ENCODE measurements at places on chromosomes 1 and 21.
A peak's percentile ranks its signal among the peaks of the same experiment; 100 is the strongest.

DNA sequence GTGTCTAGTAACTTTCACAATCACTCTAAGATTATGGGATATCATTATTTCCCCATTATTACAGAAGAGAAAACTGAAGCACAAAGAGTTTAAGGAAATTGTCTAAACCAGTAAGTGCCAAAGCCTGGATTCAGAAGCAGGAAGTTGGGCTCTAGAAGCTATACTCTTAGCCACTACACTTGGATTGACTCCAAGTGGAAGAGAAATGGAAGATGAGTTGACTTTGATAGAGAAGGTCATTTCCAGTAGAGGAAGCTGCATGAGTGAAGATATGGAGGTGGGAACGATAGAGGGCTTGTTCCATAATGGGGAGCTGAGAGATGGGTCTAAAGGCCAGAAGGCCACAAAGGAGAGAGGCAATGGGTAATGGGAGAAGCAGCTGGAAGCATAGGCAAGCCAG, 11.7 kb upstream of the TDRD10 start:
- no peak for DNase-seq

- peak; percentile 56 for DNase-seq
These were observed 44.1 kb upstream of the ARHGEF16 start for GRCh38 chr1:3410142-3410925.

GRCh38 chr1:27872802-27873551, 633 bp downstream of the THEMIS2 start:
- no peak for DNase-seq

- DNase-seq, result no peak
These were observed 131.1 kb downstream of the HLCS start for GRCh38 chr21:36835383-36835795.

DNA sequence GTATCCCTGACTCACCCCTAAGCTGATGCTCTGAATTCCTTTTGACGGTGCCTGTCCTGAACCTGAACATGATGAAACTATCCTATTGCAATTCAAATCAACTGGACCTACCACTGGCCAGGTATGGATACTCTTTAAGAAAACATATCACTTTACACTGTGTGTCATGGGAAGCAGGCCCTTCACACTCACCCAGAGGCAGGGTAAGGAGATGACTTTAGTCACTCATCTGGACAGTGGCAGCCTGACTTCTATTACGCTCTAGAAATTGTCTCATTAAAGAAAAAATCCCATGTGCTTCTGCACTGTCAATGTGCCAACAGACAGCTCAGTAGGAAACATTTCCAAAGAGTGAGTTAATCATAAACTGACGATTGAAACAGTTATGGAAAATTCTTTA, 94.3 kb downstream of the VAV3 start:
- DNase-seq, result no peak

DNA sequence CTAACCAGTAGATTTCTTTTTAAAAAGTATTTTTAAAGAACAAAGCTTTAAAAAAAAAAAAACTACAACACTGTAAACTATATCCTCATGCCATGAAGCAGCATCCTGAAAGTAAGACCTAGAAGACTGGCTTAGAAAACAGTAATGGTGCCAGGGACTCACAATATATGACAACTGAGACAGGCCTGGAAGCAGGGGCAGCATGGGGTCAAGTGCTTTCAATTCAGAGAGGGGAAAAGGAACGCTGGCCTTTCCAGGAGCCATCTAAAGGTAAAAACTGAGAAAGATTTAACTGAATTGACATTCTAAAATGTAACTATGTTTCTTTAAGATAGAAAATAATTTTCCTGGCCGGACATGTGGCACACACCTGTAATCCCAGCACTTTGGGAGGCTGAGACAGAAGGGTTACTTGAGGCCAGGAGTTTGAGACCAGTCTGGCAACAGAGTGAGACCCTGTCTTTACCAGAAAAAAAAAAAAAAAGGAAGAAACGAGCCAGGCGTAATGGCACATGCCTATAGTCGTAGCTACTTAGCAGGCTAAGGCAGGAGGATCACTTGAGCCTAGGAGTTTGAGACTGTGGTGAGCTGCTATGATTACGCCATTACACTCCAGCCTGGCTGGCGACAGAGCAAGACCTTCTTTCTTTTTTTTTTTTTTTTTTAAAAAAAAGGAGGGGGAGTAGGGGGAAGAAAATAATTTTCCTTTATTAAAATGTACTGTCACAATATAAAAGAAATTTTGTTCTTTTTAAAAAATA, 54.1 kb downstream of the SLC35D1 start:
- no peak for DNase-seq

DNA sequence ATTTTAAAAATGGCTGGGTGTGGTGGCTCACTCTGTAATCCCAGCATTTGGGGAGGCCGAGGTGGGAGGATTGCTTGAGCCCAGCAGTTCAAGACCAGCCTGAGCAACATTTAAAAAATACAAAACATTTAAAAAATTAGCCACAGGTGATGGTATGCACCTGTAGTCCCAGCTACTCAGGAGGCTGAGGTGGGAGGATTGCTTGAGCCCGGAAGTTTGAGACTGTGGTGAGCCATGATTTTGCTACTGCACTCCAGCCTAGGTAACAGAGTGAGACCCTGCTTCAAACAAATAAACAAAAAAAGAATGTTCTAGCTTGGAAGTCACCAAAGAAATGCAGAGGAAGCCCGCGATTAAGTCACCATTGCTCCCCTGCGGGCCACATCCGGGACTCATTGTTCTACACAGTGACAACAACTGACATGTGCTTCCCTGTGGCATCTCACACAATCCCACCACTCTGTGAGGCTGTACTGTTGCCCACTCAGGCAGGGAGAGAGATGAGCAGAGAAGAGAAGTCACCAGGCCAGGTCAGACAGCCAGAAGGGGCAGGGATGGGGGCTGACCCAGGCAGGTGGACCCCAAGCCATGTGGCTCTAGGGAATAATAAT, 18.4 kb upstream of the SPATC1L start:
- DNase-seq, result no peak

- DNase-seq, result no peak
These were observed 732.0 kb upstream of the ADGRL2 start for GRCh38 chr1:81068726-81069125.

- no peak for DNase-seq
These were observed 2.9 kb downstream of the MRAP start for GRCh38 chr21:32301596-32301995.

DNA sequence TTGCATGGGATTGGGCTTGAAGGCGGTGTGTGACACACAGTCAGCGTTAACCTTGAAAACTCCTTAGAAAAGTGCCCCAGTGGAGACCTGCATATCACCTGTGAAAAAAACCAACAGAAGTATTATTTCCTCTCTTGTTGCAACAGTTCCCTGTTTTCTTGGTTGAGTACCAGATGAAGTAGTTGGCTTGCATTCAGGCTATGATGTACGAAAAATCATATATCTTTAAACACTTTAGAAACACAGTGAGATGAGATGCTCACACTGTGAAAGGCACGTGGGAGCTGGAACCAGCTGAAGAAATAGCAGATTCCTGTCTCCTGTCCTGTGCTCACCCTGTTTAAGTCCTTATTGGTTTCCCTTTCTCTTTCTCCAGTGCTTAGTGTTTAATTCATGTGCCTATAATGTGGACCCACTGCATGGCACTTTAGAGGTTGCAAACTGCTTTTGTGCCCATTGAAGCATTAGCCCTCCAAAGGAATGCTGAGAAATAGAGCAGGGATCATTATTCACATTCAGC, 2.8 kb downstream of the CAMK1G start:
- no peak for DNase-seq

Measured in anterior cingulate cortex (tissue), 58 donors.